ENCODE measurements at places on chromosomes 16 and 17.

- DNase-seq = no peak
Measured at GRCh38 chr17:55056526-55056925, 88.0 kb downstream of the STXBP4 start.

- no peak for DNase-seq
Measured at GRCh38 chr17:74742153-74742515, 5.1 kb downstream of the RAB37 start.

DNA sequence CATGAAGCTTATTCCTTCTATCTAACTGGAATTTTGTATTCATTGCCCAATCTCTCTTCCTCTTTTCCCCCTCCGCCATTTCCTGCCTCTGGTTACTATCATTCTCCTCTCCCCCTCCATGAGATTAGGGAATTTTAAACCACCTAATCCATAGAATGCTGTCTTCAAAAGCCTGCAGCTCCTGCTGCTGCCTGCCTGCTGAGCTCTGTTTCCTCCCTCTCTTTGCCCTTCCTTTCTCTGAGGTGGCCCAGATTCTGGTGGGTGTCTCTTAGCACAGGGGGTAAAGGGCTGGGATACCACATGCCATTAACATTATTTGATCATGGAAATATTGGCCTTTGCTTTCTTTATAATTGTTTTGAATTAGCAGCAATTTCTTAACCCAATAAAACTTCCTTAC lies 241.6 kb downstream of the CNTNAP4 start:
- no peak for DNase-seq

- no peak for DNase-seq
Measured at GRCh38 chr17:64038331-64039105, 18.1 kb upstream of the ICAM2 start.

DNA sequence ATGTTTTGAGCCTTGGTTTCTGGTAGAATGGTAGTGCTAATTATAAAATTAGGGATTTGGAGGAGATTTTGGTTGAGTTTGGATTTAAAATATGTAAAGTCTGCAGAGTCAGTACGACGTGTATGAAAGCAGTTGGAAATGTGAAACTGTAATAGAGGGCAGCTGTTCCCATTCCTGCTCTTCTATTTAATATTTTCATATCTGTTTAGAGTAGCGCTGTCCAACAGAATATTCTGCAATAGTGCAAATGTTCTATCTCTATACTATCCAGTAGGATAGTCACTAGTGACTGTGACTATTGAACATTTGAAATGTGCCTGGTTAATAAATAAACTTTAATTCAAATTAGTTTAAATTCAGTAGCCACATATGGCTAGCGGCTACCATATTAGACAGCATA lies 443.4 kb upstream of the SOX9 start:
- no peak for DNase-seq
